ENCODE measurements at places on chromosomes 7 and 10.

GRCh38 chr7:89145801-89146200 is 350.3 kb upstream of the TEX47 start:
- DNase-seq = no peak

GRCh38 chr7:12257582-12257981 is 46.5 kb downstream of the TMEM106B start:
- DNase-seq = no peak

GRCh38 chr10:103633846-103634245 is 140.3 kb downstream of the NEURL1 start:
- DNase-seq = no peak

- DNase-seq = no peak
These were observed 102.9 kb upstream of the NFE2L3 start for GRCh38 chr7:26049081-26049480.

DNA sequence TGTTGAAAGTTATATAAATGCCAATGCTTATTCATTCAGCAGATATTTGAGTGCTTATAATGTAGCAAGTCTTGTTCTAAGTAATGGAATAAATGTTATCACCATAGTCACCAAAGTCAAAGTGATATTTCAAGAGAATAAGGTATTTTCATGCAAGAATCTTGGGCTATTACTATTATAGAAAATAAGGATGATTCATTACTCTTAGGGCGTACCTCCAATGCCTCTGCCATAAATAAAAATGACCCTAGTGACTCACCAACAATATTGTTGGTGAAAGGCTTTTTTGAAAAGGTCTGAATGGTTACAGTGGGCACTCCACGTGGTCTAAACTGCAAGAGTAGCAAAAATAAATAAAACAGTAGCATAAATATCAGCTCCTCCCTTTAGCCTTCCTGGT is 68.4 kb downstream of the RALA start:
- DNase-seq = no peak

- DNase-seq = no peak
These were observed 36.8 kb upstream of the AOAH start for GRCh38 chr7:36760856-36761762.

GRCh38 chr10:132588301-132589013 is 50.9 kb downstream of the INPP5A start:
- DNase-seq = no peak
